Thoracic aorta (tissue), 2 donors: ENCODE measurements at places on chromosomes 3 and 15.
A peak's percentile ranks its signal among the peaks of the same experiment; 100 is the strongest.

DNA sequence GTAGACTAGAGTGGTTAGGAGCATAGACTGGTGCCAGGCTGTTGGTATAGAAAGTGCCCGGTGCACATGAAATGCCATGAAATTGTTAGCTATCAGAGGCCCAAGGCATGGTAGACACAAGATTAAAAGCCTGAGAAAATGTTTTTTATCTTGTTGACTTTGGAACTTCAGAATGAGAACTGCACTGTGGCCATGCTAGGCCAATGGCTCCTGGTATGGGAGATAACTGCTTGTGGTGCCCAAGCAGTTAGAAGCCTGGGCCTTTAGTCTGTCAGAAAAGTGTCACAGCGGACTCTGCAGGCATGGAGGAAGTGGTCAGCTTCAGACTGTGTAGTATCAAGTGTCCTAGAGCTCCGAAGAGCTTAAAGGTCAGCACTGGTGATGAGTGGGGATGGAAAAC is 11.9 kb downstream of the FYCO1 start:
- no peak overlapping the region for H3K4me3 ChIP-seq
- H3K4me1 ChIP-seq: peaks cover 79% of the 10 kb centered on the region
- no peaks in the 10 kb centered on the region for H3K27me3 ChIP-seq
- no peak for DNase-seq
- H3K36me3 ChIP-seq: peaks cover 25% of the 10 kb centered on the region

DNA sequence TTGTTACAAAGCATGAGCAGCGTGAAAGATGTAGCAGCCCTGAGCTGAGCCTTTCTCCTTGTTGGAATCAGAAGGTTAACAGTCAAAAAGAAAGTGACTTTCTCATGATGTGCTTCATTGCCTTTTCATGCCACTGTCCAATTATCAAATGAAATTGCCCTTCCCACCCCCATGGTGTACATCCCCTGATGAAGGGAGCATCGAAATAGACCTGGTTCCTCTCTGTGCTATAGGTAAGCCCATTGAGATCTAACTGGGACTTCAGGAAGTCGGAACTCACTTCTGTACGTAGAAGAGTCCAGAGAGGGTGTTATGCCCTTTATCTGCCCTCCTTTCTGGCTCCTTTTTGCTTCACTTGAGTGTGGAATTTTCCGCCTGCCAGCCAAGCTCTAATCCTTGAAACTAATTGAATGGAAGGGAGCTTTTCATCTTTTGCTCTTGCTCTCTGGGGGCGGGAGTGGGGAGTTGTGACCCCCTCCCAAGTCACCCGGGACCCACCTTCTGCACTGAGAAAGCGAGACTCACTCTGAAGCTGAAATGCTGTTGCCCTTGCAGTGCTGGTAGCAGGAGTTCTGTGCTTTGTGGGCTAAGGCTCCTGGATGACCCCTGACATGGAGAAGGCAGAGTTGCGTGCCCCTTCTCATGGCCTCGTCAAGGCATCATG is 20.9 kb downstream of the ABHD6 start:
- no peaks in the 10 kb centered on the region for H3K27me3 ChIP-seq
- DNase-seq: no peak
- no peaks in the 10 kb centered on the region for H3K36me3 ChIP-seq
- H3K4me3 ChIP-seq: no peak overlapping the region

DNA sequence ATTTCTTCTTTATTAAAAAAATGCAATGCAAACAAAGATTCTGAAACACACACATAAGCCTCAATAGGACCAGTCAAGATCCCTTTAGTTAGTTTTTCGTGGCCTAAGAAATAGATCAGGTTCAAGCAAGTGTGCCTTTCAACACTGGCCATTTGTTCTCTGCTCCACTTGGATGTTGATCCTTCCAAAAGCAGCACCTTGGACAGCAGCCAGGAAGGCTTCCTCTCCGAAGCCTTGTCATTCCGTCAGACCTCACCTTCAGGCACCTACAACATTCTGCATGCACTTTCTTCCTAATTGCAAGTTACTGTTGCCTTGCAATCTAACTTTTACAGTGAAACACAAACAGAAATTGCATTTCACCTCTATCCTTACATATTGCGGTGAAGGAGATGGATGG is 155.9 kb upstream of the FEZF2 start:
- H3K36me3 ChIP-seq: no peaks in the 10 kb centered on the region
- no peak overlapping the region for H3K4me3 ChIP-seq
- no peak overlapping the region for H3K27ac ChIP-seq
- no peaks in the 10 kb centered on the region for H3K4me1 ChIP-seq

- H3K27ac ChIP-seq: peak overlapping the region; percentile 94
- H3K4me3 ChIP-seq: no peak overlapping the region
- H3K4me1 ChIP-seq: peaks cover 44% of the 10 kb centered on the region
- H3K27me3 ChIP-seq: no peaks in the 10 kb centered on the region
- no peak for DNase-seq
Measured at GRCh38 chr3:14147066-14147435, 22.2 kb downstream of the TMEM43 start.

DNA sequence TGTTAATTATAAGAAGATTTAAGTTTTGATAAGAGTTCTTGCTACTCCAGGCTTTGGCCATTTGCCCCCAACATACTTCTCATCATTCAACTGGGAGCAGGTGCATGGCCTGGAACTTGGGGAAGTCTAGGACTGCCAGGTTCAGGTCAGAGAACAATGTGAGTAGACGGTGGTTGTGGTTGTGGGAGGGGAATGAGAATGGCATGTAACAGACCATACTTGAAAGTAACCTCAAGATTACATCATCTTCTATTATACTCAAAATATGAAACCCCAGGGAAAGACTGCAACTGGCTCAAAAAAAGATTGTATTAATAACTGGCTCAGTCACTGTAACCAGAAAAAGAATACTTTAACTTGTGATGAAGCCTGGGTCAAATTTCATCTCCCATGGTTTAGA is 364.9 kb upstream of the DPPA4 start:
- no peak for DNase-seq
- no peak overlapping the region for H3K4me3 ChIP-seq
- peaks cover 25% of the 10 kb centered on the region for H3K4me1 ChIP-seq
- H3K27ac ChIP-seq: no peak overlapping the region
- no peaks in the 10 kb centered on the region for H3K27me3 ChIP-seq
